ENCODE measurements at places on chromosomes 13 and 19. TPM values are rescaled to one million over a fixed set of nuclear protein-coding genes. Genes with fewer than 3 reads are reported as not detected.

- no peak for DNase-seq
Observed at GRCh38 chr19:35151273-35152065, 3.1 kb upstream of the FXYD5 start.

DNA sequence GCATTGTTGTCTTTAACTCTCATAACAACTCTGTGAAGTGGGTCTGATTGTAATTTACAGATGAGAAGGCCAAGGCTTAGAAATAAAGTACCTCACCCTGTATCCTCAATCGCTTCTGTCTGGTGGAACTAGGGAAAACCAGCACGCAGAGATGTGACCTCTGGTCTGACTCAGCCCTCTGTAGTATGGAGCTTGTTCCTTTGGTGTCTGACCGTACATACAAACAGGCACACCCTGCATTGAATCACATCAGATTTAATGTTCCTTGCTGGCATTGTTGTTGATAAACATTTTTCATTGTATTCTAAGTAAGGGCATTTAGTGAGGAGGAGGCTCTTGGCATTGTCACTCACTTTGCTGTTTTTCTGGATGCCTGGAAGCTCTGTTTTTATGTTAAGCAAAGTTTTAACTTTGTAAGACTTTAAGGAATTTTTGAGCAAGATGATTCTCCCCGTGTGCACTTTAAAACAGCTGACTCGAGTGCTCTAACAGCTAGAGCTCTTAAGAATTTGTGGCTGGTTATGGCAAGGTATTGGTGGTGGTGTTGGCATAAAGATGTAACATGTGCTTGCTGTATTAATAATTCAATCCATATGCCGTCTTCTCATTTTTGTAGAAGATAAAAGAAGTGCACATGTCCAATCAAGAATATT, 89.0 kb upstream of the SPATA13 start:
- DNase-seq = no peak

C19orf81 gene
- not detected for total RNA-seq

- no peak for DNase-seq
Observed at GRCh38 chr19:18762125-18763023, 28.7 kb downstream of the COMP start.

GRCh38 chr13:101955764-101956163, 446.1 kb downstream of the FGF14 start:
- DNase-seq = no peak

GPR180 gene
- 7.5 TPM for total RNA-seq

DNA sequence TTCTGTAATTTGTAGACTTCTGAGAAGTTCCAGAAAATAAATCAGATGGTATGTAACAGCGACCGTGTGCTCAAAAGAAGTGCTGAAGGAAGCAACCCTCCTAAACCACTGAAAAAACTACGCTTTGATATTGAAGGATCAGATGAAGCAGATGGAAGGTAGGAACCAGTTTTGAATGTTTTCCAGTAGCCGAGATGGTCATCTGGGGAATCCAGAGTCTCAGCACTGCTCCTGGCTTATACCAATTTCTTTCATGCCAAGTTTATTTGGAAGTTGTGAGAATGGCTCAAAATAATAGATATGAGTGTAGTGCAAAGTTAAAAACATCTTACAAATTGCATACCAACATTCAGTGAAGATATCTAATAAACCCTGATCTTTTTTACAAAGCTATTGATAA, 56.2 kb downstream of the RCBTB2 start:
- DNase-seq = no peak

FPR2 gene
- total RNA-seq = not detected

DNA sequence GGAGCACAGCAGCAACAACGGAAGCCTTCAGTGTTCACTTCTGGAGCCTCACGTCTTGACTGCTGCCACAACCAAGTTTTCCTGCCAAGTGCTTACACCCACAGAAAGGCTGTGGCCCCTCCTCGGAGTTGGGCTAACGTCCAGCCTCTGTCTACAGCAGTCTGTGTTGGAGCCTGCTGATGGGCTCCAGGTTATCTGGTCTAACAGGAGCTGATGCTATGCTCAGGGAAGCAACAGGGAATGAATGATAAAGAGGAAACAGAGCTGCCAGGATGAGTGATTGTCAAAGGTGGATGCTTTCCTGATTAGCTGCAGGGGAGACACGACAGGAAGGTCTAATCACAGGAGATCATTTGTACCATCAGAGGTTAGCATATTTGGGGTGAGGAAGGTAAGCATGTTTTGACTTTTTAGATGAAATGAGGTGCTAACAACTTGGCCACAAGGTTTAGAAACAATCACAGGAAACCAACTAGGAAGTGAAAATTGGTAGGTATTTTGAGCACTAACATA, 53.8 kb upstream of the RCBTB2 start:
- no peak for DNase-seq

GRCh38 chr13:48595431-48596429, 58.0 kb upstream of the CYSLTR2 start:
- DNase-seq = peak; percentile 73
